CD4-positive, alpha-beta T cell treated with Interleukin-4 for 4 hours (primary cell): ENCODE measurements at places on chromosomes 7 and 10.

DNA sequence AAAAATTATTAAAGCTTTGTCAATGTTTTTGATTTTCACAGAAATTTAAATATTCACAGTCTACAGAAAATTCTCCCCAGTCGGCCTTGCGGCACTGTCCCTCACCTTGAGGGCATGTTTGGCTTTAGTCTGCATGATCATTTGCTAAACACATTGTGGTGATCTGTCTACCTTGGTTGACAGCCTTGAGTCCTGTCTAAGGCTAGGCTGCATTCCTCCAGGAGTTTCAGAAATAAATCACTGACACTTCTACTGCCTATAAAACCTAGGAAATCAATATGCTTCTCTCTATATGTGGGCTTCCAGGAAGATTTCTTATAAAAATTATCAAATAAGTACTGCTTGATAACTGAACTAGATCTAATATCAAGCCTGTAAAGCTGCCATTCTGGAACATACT lies 430.7 kb upstream of the GRM3 start:
- DNase-seq, result no peak

DNA sequence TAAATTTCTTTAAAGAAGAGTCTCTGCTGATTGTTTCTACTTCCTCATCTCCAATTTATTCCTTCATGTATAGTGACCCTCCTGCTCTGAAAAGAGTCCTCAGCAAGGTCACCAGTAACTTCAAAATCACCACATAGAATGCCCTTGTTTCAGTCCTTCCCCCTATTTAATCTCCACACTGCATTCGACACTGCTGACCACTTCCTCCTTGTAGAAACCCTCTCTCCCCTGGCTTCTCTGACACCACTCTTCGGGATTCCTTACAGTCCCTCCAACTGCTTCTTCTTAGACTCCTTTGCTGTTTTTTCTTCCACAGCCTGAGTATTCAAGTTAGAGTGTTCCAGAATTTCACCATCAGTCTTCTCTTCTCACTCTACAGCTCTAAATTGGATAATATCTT lies 89.5 kb downstream of the VPS41 start:
- DNase-seq, result no peak

DNA sequence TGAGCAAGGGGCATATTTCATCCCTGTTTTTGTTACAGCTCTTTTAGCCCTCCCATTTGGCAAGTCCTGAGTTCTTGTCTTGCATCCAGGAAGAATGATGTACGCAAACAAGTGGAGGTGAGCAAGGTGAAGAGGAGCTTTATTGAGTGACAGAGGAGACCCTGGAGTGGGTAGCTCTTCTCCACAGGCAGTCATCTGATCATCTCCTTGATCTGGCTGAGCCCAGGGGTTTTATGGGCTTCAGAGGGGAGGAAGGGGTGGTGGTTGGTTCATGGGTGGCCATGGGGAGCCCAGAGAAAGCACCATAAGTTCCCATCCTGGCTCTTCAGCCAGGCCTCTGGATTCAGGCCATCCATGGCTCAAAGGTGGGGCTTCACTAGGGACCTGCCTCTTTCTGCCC lies 21.9 kb downstream of the STEAP1 start:
- DNase-seq, result no peak

DNA sequence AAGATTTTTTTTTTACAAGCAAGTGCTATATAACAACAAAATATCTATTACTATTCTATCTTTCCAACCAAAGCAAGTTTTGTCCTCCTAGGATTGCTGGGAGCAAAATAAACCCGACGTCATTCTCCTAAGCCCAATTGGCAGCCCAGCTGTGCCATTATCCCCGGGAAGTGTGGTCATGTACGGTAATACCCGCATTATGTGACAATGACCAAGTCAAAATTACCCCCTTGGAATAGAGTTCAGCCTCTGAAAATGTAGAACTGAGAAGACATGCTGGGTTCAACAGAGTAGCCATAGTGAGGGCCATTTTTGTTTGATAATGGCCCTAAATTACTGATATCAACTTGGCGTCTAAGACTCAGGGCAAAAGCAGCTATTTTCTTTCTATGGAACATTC lies 215.5 kb downstream of the LRRTM3 start:
- no peak for DNase-seq

DNA sequence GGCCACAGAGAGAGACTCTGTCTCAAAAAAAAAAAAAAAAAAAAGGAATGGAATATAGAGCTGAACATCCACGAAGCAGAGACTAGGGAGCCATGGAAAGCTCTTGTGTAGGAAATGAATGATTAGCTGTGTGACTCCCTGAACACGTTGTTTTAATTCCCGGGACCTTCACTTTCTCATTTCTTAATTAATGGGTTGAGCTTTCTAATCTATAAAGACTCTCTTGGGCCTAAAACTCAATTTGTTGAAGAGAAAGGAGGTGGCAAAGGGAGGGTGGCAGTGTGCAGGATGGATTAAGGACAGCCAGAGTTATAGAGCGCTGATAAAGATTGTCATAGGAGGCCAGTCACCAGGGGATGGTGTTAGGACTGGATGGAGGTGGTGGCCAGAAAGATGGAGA lies 48.0 kb downstream of the CYCS start:
- DNase-seq, result no peak

DNA sequence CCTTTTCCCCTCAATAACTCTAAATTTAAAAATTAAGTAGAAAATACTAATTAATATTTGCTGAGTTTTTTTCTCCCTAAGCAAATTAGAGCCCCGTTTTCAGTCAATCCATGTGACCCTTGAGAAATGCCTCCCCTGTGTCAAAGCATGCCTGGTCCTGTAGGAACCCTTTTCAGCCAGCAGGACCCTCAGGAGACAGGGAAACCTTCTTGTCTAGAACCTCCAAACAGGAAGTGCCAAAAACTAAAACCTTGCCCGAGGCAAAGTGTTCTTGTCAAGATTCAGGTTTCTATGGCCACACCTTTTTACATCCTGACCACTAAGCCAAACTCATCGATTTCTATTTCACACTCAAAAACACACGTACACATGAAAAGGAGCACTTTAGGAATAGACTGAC lies 60.1 kb upstream of the NFE2L3 start:
- no peak for DNase-seq

DNA sequence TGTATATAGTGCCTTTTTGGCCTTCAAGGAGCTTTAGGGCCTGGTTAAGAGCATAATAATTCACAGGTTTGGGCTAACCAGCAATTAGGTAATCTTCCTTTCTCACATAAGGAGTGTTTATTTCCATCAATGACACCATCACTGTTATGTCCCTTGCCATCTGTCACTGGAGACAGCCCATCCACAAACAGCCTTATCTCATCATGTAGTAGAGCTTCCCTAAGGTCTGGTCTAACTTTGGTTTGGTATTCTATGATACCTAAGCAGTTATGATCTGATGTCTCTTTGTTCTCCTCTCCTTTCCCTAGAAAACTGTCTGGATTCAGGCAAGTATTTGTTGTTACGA lies 26.4 kb downstream of the MAPK8 start:
- DNase-seq, result no peak
